Right ventricle myocardium inferior (tissue), 1 donor: ENCODE measurements at places on chromosomes 7 and 10. TPM values are rescaled to one million over a fixed set of nuclear protein-coding genes. Genes with fewer than 3 reads are reported as not detected.
A peak's percentile ranks its signal among the peaks of the same experiment; 100 is the strongest.

DNA sequence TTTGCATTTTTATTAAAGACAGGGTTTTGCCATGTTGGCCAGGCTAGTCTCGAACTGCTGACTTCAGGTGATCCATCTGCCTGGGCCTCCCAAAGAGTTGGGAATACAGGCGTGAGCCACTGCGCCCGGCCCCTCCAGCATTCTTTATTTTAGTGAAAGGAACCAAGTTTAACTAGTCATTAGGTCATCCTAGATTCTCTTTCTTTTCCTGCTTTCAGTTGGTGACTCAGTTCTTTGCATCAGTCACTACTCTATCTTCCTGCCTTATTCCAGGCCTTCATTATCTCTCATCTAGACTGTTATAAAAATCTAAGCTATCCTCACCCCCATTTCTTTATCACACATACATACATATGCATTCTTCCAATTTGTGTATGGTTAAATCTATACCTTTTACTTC, 63.7 kb downstream of the PRSS58 start:
- no peak for DNase-seq

GRCh38 chr10:77974396-77975074, 48.0 kb upstream of the DLG5 start:
- DNase-seq: no peak

DNA sequence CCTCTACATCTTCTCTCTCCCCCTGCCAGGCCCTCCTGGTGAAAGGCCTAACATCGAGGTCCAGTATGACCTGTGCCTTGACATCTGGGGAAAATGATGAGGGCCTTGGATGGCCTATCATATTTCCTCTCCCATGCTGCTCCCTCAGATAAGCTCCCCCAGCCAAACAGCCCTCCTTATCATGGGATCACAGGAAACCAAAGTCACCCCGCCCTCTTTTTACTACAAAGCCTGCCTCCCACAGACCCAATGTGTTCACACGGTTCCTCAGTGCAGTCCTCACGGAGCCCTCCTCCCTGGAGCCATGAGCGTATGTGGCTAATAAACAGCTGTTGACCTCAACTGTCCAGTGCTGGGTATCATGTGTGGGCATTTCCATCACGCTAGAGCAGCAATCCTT, 32.0 kb downstream of the C10orf90 start:
- DNase-seq: no peak

DNA sequence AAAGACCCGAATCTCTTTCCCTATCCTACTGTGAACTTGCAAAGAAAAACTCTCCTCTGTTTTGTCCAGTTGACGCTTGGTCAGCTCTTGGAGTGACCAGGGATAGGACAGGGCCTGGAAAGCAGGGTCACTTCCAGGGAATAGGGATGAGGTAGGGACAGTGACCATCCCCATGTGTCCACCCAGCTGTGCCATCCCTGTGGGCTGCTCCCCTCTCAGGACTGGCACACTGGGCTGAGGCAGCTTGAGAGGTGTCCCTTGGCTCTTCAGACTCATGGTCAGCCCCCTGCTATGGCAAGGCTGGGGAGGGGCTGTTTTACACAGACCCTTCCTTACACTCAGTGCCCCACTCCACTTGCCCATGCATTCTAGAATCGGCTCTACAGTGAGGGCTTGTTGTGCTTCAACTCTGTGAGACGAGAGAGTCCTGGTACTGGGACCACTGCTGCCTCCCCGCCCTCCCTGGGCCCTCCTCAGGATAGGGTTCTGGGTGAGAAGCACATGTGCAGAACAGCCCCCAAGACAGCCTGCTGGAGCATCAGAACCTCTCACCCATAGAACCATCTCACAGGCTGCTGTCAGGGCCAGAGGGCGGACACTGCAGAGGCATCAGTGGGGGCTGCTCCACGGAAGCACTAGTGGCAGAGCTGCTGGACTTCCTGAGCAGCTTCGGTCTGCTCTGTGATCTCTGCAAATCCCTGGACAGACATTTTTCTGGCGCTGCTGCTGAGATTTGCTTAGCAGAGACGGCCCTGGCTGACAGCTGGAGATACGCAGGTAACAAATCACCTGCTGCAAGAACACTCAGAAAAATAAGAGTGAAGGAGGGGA, 202.8 kb upstream of the CXCL12 start:
- DNase-seq: no peak

DNA sequence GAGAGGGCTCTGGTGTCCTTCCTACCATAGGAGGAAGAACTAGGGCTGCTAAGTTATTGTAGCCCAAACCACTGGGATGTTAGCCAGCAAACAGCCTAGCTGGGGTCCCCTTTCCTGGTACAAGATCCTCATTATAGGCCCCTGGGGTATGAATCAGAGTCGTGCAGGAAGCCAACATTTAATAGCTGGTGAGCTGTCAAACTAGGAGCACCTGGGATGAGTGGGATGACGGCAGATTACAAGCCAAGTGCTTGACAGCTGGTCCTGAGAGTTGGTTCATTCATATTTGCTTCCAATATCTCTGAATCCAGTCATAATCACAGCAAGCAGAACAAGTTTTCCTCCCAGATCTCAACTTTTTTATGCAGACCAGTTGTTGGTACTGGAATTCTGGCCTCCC, 25.1 kb upstream of the DNAJB12 start:
- no peak for DNase-seq

GRCh38 chr10:89307269-89307577, 5.4 kb downstream of the IFIT2 start:
- DNase-seq: no peak

GRCh38 chr7:106283831-106284713, 711 bp downstream of the NAMPT start:
- DNase-seq: peak; percentile 80

GRCh38 chr7:12716722-12717121, 29.3 kb downstream of the ARL4A start:
- DNase-seq: no peak

- no peak for DNase-seq
Observed at GRCh38 chr7:134546955-134547354, 2.0 kb upstream of the AKR1B15 start.

- DNase-seq: no peak
Observed at GRCh38 chr10:75657351-75657750, 225.9 kb downstream of the LRMDA start.

DNA sequence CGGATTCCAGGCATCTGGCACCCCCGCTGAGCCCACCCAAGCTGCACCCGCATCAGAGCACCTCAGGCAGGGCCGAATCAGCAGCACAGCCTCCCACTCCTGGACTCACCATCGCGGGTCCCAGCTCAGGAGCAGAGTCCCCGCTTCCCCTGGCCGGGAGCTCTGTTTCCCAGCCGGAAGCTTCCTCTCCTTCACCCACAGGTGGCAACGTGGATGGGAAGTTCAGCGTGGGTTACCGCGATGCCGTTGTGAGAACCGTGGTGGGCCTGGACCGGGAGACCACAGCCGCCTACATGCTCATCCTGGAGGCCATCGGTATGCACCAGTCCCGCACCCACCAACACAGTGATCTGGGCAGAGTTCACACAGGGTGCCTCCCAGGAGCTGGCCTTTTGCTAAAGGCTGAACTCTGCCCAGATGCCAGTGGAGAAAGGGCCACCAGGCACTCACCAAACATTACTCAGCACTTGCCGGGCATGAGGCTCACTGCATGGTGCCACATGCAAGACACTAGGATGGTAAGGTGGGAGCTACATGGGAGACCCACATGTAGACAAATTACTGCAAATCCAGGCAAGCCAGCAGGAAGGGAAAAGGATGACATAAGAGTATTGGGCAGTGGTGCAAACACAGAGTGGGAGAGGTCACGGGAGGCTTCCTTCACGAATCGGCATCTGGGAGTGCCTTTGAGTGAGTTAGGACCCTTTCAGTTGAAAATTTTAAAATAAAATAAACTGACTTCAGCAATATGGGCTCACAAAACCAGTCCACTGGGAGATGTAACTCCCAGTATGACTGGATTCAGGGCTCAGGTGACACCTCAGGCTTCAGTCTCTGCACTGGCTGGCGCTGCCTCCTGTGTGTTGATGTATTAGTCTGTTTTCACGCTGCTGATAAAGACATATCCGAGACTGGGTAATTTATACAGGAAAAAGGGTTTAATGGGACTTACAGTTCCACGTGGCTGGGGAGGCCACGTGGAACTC, 10.4 kb downstream of the C10orf105 start:
- DNase-seq: no peak

GRCh38 chr7:1663223-1663622, 6.9 kb upstream of the ELFN1 start:
- peak; percentile 61 for DNase-seq

DNA sequence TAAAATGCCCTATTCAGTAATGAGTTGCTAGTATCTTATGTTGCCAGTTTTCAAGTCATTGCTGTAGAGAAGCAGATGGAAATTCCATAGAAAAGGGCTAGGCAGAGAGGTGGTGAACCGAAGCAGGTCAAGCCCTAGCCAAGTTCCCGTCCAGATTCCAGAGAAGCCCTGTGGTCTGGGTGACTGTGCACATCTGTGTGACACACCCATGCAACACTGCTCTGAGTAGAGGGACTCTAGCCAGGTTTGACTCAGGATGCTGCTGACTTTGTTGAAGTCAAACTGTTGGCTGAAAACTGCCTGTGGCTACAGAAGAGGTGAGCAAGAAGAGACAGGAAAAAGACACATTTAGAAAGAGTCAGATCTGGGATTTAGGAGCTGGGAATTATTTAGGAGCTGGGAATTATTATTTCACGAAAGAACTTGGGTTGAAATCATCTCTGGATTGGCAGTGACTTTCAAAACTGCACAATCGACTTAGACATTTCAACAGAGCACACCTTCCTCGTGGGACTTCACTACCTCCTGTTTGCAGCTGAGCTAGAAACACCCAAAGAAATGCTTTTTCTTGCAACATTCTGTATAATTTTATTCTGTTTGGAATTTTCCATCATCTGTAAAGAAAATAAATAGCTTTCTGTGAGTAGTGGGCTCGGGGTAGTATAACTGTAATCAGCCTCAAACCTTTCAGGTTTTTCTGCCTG, 149.1 kb upstream of the PRKCQ start:
- no peak for DNase-seq

DNA sequence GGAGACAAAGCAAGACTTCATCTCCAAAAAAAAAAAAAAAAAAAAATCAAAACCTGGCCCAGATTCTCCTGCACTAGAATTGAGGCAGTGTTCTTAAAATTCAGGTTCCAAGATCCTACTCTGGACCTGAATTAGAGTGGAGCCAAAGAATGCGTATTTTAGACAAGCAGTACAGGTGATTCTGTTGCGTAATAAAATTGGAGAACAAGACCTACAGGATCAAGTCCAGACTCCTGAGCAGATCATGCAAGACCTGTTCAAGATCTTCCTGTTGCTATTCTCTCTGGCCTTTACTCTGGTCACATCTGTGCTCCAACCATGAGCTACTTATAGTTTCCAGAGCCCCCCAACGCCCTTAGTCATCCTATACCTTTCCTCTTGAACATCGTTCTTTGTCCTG, 51.5 kb upstream of the RSBN1L start:
- no peak for DNase-seq

DNA sequence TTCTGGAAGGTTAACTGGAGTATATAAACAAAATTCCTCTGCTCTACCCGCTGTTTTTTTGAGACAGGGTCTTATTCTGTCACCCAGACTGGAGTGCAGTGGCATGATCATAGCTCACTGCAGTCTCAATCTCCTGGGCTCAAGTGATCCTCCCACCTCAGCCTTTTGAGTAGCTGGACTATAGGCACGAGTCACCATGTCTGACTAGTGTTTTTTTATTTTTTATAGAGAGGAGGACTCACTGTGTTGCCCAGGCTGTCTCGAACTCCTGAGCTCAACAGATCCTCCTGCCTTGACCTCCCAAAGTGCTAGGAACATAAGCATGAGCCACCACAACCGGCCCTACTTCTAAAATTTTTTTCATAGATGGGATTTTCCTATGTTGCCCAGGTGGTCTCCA, 2.2 kb downstream of the RAB18 start:
- no peak for DNase-seq

DNA sequence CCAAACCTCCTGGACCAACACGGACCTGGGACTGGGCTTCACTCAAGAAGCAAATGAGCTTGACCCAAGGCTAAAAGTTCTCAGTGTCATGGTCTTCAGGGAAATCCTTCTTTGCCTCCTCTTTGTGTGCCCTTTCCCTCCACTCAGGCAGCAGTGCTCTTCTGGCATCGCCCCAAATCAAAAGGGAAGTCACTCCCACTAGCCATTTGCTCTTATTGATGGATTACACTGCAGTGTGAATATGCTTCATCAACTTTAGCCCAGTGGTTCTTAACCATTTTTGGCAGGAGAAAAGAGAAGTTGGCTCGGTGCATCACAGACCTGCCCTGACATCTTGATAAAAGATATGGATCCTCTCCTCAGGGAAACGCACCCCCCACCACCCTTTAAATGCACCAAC, 19.2 kb upstream of the IKZF1 start:
- no peak for DNase-seq

DNA sequence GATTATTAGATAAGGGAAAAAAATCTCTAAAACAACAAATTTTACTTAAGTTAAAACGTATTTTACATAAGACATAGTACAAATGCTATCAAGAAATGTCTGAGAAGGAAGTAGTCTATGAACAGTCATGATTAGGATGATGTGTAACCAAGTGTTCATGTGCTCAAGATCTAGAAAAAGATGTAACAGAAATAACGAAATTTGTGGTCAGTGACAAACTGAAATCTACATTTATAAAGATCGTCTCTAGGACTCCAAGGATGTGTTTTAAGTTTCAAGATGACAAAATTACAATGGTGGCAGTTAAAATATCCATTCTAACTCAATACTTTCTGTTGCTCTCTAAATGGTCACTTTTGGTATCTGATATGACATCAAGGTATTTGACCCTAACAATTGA, 17.2 kb downstream of the PPP3CB start:
- no peak for DNase-seq

Gene PON1
- not detected for total RNA-seq

Gene NAT16
- not detected for total RNA-seq

Gene LIPN
- not detected for total RNA-seq

Gene LBX1
- not detected for total RNA-seq

Gene LIPM
- not detected for total RNA-seq

Gene FAM237B
- total RNA-seq: not detected

Gene CDH23
- total RNA-seq: 4.8 TPM

Gene PDZD8
- total RNA-seq: 20.0 TPM

Gene TDRD1
- 4.0 TPM for total RNA-seq

Gene JCAD
- total RNA-seq: 25.6 TPM

Gene MYL7
- 3,838 TPM for total RNA-seq
